Cardiac muscle cell (in vitro differentiated cells and primary cell): ENCODE measurements at places on chromosomes 6 and 20. TPM values are rescaled to one million over a fixed set of nuclear protein-coding genes. Genes with fewer than 3 reads are reported as not detected.

CCND3 gene
- 23.9 and 43.1 TPM in 2 replicates for polyA plus RNA-seq

TRMT11 gene
- 46.5 and 67.6 TPM in 2 replicates for polyA plus RNA-seq

SMLR1 gene
- polyA plus RNA-seq, result 0.31 TPM in 1 of 2 replicates, not detected in the other

STX16 gene
- polyA plus RNA-seq, result 55.5 and 87.7 TPM in 2 replicates

HLA-DQA2 gene
- polyA plus RNA-seq, result not detected in 2 replicates

C6orf62 gene
- 52.8 and 59.6 TPM in 2 replicates for polyA plus RNA-seq
